Caki2 (cell line): ENCODE measurements at places on chromosomes 13 and 19.

DNA sequence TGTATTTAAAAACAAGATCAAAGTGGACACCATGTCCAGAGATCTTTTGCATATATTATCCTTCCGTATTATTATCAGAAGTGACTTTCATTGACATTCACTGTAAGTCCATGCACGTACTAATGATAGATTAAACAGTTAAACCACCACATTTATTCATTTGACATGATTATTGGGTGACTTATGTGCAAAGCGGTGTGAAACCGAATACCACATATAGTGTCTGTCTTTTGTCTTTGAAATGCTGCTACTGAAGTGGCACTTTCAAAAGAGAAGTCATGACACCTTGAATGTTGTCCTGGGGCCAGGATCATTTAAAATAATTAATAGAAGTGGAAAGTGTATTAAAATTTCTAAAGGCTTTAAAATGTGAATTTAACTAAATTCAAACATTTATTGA lies 100.1 kb downstream of the ERCC5 start:
- no peak for DNase-seq

GRCh38 chr13:67367399-67367798 lies 137.3 kb upstream of the PCDH9 start:
- no peak for DNase-seq

DNA sequence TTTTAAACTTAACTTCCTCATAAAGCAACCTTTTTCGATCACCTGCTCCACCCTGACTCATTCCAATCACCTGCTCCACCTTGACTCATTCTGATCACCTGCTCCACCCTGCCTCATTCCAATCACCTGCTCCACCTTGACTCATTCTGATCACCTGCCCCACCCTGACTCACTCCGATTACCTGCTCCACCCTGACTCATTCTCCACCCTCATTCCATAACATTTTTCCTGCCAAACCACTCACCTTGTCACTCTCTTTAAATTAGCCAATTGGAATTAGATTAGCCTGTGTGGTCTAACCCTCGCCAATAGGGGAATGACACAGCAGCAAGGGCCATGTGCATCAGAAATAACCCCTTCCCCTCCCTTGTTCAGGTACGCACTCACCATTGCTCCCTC lies 31.9 kb upstream of the ZNF83 start:
- DNase-seq = peak; percentile 54

DNA sequence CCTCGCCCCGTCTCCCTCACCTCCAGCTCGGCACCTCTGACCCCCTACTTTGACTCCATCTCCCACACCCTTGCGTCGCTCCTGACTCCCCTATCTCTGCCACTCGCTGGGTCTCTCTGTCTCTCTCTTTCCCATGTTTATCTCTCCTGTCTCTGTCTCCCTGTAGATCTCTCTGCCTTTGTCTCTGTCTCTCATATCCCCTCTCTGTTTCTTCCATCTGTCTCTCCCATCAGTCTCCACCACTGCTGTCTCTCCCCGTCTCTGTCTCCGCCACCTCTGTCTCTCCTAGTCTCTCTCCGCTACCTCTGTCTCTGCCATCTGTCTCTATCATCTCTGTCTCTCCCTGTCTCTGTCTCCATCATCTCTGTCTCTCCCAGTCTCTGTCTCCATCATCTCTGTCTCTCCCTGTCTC lies 12.4 kb upstream of the BBC3 start:
- DNase-seq = peak; percentile 28

DNA sequence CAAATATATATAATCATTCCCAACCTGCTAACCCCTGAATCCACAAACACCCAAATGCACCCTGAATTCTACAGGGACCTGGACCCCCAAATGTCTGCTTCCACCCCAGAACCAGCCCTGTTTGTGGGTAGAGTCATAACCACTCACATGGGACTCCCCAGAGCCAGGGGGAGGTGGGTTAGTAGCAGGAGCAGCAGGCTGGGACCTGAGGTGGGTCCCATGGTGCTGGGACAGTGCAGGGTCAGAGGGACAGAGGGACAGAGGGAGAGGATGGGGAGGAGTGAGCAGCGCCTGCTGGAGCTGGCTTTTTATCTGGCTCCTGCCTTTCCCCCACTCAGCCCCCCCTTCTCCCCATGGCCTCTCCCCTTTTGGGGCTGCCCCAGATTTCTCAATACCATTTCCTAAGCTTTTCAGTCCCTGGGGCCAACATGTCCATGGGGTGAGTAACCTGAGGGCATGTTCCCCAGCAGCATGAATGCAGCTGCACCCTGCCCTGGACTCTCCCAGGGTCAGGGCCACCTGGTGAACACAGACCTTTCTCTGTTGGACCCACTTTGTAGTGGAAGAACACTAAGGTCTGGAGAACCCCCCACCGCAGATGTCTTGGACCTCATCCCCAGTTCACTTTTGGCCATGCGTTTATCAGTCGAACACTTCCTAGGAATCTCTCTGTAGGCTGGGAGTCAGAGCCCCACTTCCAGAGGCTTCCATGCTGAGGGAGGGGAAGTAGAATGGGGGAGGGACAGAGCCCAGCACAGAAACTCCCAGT lies at the start of gene C3:
Gene C3 (minus strand): TSS at position 282 of the 769 bp plus-strand sequence. CDS start 61 bp downstream, at position 221.
- DNase-seq = no peak

DNA sequence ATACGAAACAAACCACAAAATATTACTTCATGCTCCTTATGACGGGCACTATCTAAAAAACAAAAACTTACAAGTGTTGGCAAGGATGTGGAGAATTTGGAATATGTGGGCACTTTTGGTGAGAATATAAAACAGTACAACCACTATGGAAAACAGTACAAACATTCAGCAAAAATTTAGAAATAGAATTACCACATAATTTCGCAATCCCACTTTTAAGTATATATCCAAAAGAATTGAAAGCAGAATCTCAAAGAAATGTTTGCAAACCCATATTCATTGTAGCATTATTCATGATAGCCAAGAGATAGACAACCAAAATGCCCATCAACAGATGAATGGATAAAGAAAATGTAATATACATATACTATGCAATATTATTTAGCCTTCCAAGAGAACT lies 1173.7 kb upstream of the PRR20A start:
- DNase-seq = no peak

DNA sequence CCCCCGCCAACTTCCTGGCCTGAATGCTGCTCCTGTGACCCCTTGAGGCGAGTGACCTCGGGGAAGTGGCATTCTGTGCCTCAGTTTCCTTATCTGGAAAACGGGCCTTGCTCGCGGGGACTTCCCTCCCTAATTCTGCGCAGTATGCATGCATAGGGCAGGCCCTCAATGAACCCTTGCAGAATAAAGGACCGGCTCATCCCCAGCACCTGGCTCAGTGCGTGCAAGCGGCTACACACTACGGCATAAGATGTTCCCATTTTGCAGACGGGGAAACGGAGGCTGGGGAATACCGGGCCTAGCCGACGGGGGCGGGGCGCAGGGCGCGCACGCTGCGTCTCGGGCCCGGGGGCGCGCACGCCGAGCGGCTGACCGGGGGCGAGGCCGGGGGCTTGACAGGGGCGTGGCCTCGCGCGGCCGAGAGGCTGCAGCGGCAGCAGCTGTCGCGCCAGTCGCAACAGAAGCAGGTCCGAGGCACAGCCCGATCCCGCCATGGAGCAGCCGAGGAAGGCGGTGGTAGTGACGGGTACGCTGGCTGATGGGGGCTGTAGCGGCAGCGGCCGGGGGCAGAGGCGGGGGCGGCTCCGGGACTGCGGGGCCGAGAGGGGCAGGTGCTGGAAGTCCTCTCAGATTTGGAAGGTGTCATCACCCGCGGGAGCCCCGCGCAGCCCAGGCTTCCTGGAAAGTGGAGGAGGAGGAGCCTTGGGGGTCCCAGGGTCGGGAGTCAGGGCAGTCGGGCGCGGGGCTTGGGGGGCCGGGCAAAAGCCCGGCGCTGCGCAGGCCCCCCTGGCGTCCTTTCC lies at the start of gene PGPEP1:
Gene PGPEP1 (plus strand): TSS at position 409 of the 800 bp plus-strand sequence. CDS start 84 bp downstream, at position 493.
- DNase-seq = peak; percentile 45

- DNase-seq = no peak
These were observed 40.0 kb downstream of the ESD start for GRCh38 chr13:46756977-46757376.

DNA sequence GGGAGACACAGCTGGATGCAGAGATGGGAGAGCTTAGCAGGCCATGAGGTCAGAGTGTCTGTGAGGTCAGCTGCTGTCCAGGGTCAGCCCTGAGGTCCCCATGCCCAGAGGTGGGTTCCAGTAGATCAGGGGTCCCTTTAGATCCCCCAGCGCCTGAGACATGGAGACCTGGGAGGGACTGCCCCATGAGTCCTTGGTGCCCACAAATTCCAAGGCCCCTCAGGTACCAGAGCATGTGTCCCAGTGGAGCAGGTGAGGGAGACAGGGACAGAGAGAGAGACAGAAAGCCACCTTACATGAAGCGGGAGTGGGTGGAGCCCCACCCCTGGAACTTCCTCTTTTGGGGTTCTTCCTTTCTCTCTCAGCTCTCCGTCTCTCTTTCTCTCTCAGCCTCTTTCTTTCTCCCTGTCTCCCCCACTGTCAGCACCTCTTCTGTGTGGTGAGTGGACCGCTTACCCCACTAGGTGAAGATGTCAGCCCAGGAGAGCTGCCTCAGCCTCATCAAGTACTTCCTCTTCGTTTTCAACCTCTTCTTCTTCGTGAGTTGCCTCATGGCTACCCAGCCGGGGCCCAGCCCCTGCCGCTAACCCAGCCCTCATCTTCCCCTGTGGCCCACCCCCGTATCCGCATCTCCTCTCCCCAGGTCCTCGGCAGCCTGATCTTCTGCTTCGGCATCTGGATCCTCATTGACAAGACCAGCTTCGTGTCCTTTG lies at the start of gene CD37:
Gene CD37 (plus strand): TSS at position 336 of the 713 bp plus-strand sequence. CDS start 135 bp downstream, at position 471.
- DNase-seq = no peak

DNA sequence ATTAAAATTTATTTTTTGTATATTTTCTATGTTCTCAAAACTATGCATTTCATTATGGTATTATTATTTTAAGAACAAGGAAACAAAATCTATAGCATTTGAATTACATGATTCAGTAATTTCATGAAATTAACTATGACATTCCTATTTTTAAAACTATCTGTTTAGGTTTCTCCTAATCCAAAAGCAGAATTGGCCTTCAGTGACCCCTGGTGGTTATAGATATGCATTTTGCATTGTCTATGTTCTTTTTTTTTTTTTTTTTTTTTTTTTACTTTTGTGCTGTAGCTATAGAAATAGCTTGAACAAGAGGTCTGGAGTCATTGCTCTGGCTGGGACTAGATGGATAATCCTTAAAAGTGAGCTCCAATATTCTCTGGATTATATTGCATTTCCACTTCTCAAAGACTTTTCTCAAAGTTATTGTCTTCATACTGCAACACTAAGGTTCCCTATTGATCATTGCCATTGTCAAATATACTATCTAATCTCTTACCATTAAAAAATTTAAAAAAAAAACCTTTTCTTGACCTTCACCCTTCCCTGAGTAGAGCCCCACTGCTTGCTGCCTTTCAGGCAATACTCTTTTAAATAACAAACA lies 15.9 kb upstream of the DNAJC3 start:
- peak; percentile 43 for DNase-seq

GRCh38 chr19:18424122-18424889 lies 5.1 kb downstream of the SSBP4 start:
- DNase-seq = no peak
